ENCODE measurements at places on chromosomes 2 and 18. TPM values are rescaled to one million over a fixed set of nuclear protein-coding genes. Genes with fewer than 3 reads are reported as not detected.

Gene POMC
- polyA plus RNA-seq = 8.0 TPM

Gene ALPI
- polyA plus RNA-seq = 0.06 TPM

GRCh38 chr2:57542081-57542480 is 504.5 kb upstream of the VRK2 start:
- no peak for DNase-seq

- no peak for DNase-seq
Observed at GRCh38 chr2:130883496-130883895, 46.8 kb downstream of the ARHGEF4 start.

All from right renal pelvis (tissue), 4 donors.